ENCODE measurements at places on chromosomes 5 and 9. TPM values are rescaled to one million over a fixed set of nuclear protein-coding genes. Genes with fewer than 3 reads are reported as not detected.

- H3K36me3 ChIP-seq, result no peaks in the 10 kb centered on the region
- no peaks in the 10 kb centered on the region for H3K4me1 ChIP-seq
Measured at GRCh38 chr9:81819155-81819554, 109.1 kb upstream of the SPATA31D4 start.

- no peak overlapping the region for H3K4me3 ChIP-seq
- H3K4me1 ChIP-seq, result no peaks in the 10 kb centered on the region
- no peaks in the 10 kb centered on the region for H3K27me3 ChIP-seq
Measured at GRCh38 chr5:98734646-98735045, 38.8 kb upstream of the RGMB start.

DNA sequence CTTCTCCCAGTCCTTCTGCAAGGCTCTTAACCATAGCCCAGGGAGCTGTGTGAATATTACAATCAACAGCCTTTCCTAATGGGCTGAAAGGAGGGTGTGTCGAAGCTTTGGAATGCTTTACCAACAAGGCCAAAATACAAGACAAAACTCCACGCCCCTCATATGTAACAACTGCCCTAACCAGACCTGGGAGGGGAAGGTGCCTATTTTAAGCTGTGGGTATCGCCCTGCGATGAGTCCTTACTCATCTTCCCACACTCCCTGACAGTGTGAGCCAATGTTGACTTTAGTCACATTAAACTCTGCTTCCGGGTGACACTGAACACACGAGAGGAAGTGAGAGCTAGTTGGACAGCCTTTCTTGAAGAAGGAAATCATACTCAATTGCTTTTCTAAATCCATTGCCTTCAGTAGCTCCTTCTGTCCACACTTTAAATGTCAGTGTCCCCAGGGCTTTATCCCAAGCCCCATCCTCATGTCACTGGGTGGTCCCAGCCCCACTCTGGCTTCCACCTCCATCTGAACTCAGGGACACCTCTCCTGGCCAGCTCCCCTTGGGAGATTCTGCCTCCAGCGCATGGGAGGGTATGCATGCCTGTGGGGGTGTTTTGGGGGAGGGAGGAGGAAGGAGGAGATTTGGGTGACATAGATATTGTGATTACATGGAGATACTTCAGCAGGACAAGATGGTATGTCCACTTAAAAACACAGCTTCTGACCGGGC, 6.5 kb upstream of the TBC1D9B start:
- no peak overlapping the region for H3K27ac ChIP-seq
- DNase-seq, result no peak
- no peak overlapping the region for H3K4me3 ChIP-seq
- no peaks in the 10 kb centered on the region for H3K4me1 ChIP-seq
- no peaks in the 10 kb centered on the region for H3K27me3 ChIP-seq
- no peaks in the 10 kb centered on the region for H3K36me3 ChIP-seq

DNA sequence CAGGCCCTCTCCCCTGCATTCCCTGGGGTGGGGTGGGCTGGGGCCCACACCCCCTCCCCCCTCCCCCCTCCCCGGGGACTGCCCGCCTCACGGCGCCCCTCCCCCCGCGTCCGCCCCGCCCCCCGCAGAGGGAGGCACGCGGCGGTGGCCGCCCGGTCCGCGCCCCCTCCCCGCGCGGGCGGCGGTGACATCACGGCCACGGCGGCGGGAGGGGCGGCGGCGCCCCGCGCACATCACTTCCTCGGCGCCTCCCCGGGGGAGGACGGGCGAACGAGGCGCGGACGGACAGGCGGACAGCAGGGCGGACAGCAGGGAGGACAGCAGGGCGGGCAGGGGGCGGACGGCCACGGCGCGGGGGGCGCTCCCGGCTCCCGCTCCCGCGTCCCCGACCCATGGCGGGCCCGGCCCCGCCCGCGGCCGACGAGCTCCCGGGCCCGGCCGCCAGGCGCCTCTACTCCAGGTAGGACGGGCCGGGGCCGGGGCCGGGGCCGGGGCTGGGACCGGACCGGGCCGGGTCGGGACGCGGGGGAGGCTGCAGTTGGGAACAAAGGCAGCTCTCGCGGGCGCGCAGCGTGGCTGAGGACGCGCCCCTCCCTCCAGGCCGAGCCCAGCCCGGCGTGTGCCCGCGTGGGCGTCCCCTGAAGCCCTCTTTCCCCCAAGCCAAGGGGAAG, at the start of gene GPSM1:
Gene GPSM1, plus strand, starts transcription at position 236 of the 671 bp plus-strand sequence. Its CDS starts 157 bp downstream, at position 393.
- no peaks in the 10 kb centered on the region for H3K36me3 ChIP-seq
- peak; percentile 31 for DNase-seq
- H3K4me1 ChIP-seq, result peaks cover 5% of the 10 kb centered on the region
- H3K27me3 ChIP-seq, result no peaks in the 10 kb centered on the region
- peak within 1 kb of the TSS; percentile 35 for H3K4me3 ChIP-seq

Gene CNTNAP3
- total RNA-seq, result not detected

All from naive thymus-derived CD4-positive, alpha-beta T cell (primary cell).